IMR-90 (cell line): ENCODE measurements at places on chromosomes 7 and 10.

- no peak for DNase-seq
Observed at GRCh38 chr10:66990143-66990830, 64.5 kb downstream of the LRRTM3 start.

GRCh38 chr10:79022565-79023230 is 46.1 kb upstream of the ZMIZ1 start:
- DNase-seq, result no peak

DNA sequence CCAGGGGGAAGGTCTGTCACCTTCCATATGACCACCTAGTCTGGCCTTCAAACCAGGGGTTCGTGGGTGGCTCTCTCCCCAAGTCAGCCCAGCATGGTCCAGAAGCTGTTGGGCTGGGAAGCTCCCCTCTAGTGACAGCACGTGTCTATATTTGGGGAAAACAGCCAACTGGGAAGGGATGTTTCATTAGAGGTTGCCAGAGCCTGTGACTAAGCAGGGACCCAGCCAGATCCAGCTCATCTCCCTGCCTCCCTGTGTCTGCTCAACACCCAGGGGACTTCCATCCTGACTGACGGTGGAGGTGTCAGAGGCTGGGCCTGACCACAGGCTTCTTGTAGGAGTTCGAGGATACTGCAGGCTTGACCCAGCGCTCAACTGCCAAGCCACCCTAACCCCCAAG is 10.5 kb downstream of the STYXL1 start:
- peak; percentile 92 for DNase-seq

GRCh38 chr10:48472501-48473069 is 132.3 kb downstream of the ARHGAP22 start:
- DNase-seq, result no peak

DNA sequence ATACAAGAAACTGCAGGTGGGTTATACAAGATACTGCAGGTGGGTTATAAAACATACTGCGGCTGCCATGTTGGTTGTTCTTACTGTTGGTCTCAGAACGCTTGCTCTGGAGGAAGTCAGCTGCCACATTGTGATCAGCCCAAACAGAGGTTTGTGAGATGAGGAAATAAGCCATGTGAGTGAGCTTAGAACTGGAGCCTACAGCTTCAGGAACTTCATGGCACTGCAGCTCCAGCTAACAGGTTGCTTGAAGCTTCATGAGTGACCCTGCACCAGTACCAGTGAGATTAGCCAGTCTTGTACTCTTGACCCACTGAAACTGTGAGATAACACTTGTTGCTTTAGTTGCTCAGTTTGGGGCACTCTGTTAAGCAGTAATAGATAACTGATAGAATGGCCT is 74.5 kb upstream of the PRKCQ start:
- DNase-seq, result no peak

DNA sequence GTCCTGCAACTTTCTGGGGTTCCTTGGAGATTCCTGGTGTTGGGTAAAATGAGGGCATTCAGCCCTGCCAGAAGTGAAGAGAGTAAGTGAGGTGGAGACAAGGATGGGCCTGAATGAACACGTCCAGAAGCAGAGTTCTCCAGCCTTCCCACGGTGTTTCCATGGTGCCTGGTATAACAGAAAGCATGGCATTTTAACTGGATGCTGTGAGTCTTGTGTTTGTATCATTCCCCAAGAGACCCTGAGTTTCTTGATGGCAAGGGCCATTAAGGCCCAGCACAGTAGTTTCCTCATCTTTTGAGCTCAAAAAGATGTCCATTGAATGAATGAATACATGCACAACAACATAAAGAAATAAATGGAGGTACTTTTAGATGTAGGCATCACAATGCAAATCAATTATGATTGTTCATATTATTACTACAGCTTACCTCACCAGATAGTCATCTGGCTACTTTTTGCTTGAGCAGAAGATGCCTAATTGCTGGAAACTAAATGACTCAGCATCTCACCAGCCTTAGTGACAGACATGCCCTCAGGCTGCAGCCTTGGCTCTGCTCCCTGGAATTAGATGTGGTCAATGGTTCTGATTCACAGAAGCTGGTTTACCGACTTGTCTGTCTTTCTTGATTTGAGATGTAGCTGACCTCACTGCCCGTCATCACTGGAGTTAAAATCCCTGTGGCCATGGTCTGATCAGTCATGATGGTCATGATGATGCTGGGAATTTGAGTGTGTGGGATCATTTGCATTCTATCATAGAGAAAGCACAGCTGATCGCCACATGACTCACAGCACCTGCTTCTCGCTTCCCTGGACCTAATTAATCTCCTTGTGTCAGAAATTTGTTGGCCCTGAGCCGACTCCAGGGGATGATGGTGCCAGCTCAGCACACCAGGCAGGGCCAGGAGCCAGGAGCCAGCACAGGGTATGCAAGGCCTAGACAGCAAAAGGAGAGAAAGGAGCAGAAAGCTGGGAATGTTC is 83.9 kb downstream of the CXCL12 start:
- peak; percentile 100 for DNase-seq

DNA sequence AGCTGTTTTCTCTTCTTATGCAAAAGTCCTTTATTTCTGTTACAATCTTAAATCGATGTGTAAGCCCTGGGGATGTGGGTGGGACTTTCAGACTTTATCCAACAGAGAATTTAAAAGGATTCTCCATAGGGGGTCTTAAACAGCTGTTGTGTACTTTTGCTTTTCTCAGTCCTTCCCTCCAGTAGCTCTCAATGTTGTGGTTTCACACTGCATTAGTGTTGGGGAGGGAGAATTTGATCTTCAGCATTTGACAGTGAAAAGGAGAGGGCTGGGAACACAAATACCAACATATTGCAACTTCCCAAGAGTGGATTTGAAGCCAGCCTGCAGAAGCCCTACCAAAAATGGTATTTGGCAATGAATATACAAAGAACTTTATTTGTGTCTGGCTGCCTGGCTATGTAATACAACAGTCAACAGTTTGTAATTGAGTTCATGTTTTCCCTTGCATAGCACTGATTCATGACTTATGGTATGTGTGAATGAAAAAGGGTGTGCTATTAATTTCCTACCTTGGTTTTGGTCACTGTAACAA is 80.1 kb upstream of the CAPZA2 start:
- peak; percentile 48 for DNase-seq

DNA sequence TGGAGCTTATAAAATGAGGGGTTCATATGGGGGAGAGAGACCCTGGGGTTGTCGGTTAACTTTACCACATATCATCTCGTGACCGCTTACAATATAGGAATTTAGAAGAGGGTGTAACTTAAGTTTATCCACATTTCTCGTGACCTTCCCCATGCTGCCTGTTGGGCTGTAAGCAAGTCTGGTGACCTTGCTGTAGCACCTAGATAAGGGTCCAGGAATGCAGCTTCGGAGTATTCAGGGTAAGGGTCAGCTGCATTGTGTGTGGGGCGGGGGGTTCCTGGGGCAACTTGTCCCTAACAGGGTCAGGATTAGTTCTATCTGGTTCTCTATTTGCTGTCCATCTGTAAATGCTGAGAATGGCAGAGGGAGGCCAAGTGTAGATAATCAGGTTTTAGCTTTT is 1.3 kb upstream of the CHST3 start:
- no peak for DNase-seq

GRCh38 chr7:118473271-118473670 is 248.8 kb downstream of the ANKRD7 start:
- no peak for DNase-seq

DNA sequence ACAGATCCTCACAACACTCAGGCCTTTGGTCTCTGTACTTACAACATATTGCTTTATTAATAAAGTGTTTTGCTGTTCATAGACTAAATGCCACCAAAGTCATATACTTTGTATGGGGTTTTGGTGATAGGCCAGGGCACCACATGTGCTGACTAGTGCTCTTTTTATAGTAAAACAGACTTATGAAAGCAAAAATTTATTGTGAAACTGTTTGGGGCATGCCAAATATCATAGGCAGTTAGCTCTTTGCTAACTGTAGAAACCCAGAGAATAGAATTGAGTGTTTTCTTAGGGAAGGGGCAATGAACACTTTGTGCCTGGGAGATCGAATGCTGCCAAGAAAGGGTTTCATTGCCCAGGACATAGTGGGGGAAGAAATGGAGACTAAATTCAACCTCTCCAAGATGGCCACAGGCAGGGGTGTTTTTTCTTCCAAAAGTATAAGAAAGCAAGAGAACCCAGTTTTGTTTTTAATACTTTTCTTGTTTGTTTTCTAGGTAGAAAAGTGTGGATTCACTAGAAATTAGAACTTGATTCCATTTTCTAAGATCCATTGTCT is 142.7 kb downstream of the TRIL start:
- no peak for DNase-seq

DNA sequence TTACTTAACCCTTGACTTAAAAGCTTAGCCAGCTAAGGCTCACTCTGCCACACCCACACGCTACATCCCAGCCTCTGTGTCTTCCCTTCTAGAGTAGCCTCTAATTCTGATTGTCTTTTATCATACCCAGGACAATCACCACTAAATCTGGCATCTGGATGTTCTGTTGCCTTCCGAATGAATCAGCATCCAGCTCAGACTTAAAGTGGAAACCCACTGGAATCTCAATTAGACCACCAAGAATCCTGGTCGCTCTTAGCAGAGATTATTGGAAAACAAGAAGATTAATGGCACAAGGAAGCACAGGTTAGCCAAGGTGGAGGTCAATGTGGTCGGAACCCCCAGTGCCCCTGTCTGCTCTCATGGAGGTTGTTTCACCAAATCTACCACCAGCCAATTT is 404.2 kb upstream of the FOXK1 start:
- no peak for DNase-seq
